ENCODE measurements at places on chromosomes 12 and 14.

DNA sequence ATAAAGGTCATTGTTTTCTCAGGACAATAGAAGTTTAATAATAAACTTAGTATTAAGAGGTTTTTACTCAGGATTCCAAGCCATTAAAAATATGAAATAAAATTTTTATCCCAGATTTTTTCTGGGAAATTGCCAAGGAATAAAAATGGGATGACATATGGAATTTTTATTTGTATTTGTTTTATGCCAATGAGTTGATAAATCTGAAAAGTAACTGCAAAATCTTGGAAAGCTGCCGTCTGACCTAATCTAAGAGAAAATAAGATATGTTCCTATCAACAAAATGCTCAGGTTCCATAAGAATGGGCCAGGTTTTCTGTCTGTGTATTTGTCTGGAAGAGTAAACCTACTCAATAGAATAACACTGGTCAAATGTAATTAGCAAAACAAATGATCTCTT, 22.2 kb upstream of the KERA start:
- no peak for DNase-seq

DNA sequence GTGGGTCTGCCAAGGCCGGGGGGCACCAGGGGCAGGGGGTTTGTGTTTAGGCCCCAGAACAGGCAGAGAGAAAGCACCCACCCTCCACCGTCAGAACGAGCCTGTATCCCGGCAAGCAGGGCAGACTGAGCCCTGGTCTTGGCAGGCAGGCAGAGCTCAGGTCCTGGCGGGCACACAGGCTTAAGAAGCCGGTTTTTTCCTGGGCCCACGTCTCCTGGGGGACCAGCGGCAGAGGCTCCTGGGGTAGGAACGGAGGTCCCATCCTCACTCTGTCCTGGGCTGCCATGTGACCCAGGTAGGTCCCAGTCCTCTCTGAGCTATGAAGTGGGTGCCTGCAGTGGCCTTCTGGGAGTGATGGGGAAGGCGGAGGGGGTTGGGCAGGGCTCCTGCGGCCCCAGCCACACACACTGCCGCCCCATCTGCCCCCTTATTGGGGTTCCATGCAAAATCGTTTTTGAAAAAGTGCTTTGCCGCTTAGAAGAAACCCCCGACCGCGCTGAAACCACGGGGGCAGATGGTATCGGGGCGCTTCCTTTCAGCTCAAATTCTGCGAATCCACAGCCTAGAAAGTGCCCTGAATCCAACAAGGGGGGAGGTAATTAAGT, 24.2 kb downstream of the SH2B3 start:
- DNase-seq: no peak

DNA sequence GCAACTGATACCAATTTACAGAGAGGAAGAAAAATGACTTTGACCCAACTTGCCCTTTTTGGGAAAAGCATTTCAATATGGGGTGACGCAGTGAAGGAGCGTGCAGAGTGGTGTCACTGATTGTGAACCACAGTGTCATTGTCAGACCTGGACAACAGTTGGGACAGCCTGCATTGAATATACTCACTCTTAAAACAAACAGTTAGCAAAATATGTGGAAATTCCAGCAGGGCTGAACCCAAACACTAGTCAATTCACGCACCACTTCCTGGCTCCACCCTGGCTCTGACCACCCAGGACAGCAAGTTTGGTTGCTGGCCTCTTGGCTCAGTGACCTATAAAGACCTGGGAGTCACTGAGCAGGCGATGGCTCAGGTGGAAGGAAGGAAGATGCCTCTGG, 61.3 kb downstream of the NOS1 start:
- DNase-seq: no peak

- no peak for DNase-seq
These were observed 156.7 kb upstream of the RTL1 start for GRCh38 chr14:101060171-101060601.

DNA sequence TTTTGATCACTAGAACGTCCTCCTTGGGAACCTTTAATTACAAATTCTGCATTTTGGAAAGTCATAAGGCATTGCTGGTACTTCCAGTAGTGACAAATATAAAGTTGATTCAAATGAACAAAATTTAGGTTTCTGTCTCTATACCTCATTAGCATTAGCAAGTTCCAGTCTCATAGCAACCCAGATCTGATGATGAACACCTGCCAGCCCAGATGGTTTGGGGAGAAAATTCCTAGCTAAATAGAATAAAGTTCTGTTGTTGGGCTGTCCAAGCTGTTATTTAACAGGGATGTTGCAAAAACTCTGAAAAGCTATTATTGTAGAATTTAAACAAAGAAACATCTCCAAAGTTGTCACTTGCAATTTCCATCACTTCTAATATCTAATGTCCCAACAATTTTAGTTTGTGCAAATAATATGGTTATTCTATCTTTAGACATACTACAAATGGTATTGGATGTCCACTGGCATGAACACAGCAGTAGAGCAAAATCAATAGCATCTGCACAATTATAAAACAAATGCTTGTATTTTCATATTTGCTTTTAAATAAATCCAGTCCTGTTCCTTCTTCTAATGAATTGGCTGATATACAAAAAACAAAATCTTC, 299.4 kb downstream of the SLC16A7 start:
- DNase-seq: peak; percentile 33

DNA sequence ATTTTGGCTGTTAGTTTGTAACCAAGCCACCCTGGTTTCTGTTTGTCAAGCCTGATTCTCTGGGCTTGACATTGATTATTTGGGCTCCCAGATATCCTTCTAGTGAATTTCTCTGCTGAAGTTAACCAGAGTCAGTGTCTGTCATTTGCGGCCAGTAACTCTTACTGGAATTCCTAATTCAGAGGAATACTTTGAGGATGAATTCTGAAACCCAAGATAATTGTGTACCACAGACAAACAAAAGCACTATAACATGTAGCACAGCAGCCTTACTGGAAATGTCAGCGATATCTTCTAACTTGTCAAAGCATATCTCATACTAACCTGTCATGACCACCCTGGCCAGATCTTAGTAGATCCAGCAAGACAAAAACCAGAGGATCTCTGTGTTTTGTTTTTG, 84.4 kb upstream of the HIF1A start:
- DNase-seq: no peak

DNA sequence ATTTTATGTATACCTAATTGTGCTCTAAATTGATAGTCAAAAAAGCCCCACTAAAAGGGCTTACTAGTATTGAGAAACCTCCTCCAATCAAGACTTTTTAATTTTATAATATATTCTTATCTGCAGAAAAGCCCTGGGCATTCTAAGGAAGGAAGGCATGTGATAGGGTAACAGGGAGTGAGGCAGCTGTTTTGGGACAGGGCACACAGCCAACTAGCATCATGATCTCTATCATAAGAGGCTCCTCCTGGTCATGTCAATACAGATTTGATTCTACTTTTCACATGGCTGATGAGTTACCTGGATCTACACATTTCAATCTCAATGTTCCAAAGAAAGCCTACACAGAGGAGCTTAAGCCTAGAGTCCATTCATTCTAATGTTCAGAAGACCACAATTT, 9.1 kb downstream of the ADAM20 start:
- no peak for DNase-seq

- no peak for DNase-seq
These were observed 17.7 kb upstream of the PGF start for GRCh38 chr14:74973003-74973653.

DNA sequence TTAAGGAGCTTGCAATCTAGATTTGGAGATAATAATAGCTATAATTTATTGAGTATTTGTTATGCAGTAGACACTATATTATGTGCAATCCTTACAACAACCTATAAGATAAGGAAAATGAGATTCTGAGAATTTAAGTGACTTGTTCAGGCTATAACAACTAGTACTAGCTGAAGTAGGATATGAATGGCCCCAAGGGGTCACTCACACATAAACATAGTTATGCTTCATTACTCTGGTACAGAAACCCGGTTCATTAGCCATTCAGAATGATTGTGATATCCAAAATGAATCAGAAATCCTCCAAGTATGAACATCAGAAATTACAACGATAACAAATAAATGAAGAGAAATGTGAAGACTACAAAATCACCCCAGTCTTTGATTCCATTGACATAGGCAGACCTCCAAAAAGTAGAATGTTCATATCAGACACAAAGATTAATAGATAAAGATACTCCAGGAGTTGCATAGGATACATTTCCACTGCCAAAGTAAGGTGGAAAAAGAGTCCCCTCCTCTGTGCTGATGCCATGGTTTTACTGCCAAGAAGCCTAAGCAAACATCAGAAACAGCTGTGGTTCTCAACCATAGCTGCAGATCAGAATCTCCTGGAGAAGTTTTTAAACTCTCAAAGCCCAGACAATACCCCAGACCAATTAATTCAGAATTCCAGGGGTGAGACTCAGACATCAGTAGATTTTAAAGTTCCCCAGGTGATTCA, 8.6 kb upstream of the NID2 start:
- DNase-seq: peak; percentile 3

- no peak for DNase-seq
These were observed 6.1 kb downstream of the RSRC2 start for GRCh38 chr12:122520676-122521075.

- DNase-seq: no peak
These were observed 17.3 kb downstream of the KITLG start for GRCh38 chr12:88562846-88563582.

GRCh38 chr12:89514751-89515150, 9.8 kb downstream of the GALNT4 start:
- no peak for DNase-seq

DNA sequence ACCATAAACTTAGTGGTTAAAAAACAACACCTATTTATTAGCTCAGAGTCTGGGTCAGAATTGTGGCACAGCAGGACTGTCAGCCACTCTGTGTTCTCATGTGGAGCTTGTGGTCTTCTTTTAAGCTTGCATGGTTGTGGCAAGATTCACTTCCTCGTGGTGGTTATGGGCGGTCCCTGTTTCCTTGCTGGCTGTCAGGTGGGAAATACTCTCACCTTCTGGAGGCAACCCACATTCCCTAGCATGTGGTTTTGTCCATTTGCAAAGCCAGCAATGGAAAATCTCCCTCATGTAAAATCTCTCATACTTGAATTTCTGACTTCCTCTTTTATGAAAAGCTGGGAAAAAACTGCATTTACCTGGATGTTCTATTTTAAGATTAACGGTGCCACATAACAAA, 229.8 kb downstream of the ALX1 start:
- DNase-seq: no peak

- no peak for DNase-seq
These were observed 2.0 kb downstream of the CRY1 start for GRCh38 chr12:107091381-107091780.

GRCh38 chr14:100370003-100370402, 46.9 kb downstream of the SLC25A47 start:
- no peak for DNase-seq

DNA sequence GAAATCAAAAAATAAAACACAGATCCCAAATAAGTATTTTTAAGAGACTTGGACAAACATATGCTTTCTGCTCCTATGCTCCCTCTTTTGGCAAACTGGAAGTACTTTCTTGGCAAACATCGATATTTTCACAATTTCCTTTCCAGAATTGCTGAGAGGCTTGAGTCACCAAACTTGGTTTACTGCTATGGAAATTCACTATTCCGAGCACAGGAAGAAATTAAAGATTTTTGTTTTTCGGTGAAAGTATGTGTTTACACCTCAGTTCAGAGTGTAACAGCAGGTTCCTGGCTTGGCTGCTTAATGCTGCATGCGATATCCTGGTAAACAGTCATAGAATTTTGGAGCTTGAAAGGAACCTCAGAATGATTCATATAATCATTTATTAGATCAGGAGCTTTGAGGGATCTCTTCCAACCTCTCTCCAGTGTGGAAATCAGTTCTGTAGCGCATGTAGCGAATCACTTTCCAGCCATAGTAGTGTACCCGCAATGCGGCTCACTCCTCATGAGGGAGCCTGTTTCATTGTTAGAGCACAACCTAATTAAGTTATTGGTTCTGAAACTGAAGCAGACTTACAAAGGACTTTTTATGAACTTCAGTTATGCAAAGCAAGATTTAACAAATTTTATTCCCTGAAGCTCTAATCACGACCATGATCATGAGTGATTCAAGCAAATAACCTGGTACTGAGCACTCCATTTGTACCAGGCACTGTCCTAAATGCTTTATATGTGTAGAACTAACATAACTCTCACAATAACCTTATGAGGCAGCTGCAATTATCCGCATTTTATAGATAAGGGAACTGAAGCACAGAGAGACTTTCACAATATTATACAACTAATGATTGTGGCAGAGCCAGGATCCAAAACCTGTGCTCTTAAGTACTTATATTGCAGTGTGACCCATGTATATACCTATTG, 56.4 kb upstream of the ATP2A2 start:
- no peak for DNase-seq

DNA sequence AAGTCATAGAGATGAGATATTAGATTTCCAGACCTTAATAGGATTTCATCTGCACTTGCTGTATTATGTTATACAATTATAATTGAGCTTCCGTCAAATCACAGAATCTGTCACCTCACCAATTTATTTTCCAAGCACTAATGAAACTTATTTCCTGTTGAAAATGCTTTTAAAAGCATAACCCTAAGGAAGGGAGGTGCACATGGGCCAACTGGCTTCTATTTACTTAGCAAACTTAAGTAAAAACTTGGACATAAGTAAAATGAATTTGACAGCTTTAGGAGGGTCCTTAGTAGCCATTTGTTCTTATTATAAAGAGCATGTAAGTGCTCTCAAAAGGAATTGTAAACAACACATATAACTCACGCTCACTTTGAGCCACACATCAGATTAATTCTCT, 462.2 kb upstream of the TMPO start:
- DNase-seq: no peak

GRCh38 chr12:47709237-47709636, 3.4 kb upstream of the RPAP3 start:
- no peak for DNase-seq

DNA sequence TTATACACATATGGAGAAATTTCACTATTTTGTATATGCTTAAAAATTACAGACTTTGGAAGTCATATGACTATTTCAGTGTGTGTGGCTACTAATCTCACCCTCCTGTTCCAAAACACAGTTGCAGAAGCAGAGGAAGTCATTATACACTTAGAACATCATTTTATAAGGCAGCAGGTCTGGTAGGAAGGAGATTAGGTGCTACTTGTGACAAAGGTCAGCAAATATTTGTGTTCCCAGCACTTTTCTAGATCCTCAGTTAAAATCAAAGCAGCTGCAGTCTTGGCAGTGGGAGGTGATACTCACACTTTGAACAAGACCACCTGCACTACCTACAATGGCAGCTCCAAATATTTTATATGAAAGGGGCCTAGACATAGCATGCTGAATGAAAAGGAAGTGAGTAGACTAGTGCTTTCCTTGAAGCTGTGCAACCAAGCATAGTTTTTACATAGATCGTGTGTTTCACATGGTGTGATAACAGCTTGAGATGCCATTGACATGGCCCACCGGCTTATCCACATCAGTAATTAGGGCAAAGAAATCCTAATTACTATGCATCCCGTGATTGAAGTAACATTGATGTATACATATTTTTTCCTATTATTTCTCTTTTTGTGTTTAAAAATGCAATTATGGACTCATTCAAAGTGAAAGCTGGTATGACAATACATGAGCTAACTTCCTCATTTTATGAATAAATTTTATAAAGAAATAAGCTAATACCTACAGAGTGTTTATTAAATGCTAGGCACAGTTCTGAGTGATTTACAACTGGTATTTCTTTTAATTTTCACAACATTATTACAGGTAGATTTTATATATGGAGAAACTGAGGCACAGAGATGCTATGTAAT, 5.3 kb downstream of the GYS2 start:
- no peak for DNase-seq

- no peak for DNase-seq
These were observed 433.8 kb upstream of the DCN start for GRCh38 chr12:91616416-91616815.

Data from spinal cord (tissue), 10 donors.